Transverse colon (tissue), 4 donors: ENCODE measurements at places on chromosomes 4 and X. TPM values are rescaled to one million over a fixed set of nuclear protein-coding genes. Genes with fewer than 3 reads are reported as not detected.
A peak's percentile ranks its signal among the peaks of the same experiment; 100 is the strongest.

DNA sequence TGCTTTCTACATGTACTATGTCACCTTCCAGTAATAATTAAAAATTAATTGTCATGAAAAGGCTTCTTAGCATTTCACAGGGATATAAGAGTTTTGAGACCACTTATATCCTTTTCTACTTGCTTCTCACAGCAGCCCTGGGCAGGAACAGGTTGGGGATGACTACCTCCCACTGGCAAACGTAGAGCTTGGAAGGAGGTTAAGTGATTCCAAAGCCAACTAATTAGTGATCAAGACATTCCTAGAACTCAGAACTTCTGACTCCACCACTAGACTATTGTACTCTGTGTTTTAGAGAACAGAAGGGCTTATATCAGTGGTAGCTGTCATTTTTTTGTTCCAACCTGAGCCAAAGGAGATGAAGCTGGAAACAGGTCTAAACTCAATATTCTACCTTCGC is 364.5 kb upstream of the BOD1L1 start:
- DNase-seq, result no peak

DNA sequence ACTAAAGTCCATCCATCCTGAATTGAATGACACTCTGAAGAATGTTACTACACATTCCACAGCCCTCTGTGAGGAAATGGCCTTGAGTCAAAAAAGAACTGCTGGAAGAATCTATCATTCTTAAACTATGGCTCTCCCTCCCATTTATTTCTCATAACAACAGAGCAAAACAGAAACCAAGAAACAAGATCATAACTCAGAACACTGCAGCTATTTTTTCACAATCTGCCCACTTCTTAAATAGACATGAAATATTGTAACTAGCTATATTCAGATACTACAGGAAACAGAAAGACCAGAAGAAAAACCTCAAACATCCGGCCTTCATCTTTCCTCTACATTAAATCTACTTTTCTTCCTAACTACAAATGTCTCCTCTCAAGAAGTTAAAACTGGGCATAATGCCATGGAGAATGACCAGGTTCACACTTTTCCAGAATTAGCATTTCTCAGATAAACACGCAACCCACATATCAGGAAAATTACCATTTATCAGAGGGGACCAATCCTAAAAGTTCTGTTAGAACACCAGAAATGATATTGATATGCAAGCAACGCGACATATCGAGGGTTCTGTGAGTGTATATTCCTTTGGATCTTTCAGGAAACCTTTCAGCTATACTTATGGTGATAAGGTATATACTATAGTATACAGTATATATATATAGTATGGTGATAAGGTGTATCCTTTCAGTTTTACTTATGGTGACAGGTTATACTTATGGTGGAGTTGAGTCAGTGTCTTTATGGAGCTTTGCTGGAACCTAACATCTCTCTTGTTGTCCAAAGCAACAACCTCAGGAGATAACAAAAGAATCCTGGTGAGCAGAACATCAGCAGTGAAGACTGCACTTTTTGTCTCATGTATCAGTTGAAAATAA is 60.4 kb upstream of the IRF2 start:
- no peak for DNase-seq

DNA sequence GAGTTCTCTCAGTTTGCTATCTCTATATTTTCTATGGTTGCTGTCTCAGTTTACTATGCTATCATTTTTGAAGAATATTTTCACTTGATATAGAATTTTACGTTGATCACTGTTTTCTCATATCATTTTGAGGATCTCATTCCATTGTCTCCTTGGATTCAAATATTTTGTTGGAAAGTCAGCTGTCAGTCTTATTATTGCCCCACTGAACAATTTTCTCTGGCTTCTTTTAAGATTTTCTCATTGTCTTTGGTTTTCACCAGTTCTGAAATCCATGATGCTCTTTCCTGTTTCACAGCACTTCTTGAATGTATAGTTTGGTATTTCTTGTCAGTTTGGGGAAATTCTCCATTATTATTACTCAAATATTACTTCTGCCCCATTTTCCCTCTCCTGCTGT is 81.1 kb downstream of the ENPP6 start:
- DNase-seq, result no peak

DNA sequence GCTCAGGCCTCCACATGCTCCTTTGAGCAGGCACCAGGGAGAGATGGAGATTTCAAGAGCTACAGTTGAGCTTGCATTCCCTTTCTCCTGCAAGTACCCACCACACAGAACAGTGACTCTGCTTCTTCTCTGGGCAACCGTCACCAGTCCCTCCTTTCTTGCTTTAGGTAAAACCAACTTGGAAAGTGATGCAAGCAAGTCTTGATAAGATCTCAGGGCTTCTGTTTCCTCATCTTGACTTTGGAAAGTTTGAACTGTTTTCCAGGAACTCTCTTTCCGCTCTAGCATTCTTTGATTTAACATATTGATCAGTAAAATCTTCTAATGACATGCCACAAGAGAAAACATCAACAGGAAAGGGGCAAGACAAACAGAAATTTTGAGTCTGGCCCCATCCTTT is 73.7 kb downstream of the USP46 start:
- no peak for DNase-seq

GRCh38 chrX:103554687-103555424 is 30.5 kb upstream of the TCEAL4 start:
- peak; percentile 24 for DNase-seq

DNA sequence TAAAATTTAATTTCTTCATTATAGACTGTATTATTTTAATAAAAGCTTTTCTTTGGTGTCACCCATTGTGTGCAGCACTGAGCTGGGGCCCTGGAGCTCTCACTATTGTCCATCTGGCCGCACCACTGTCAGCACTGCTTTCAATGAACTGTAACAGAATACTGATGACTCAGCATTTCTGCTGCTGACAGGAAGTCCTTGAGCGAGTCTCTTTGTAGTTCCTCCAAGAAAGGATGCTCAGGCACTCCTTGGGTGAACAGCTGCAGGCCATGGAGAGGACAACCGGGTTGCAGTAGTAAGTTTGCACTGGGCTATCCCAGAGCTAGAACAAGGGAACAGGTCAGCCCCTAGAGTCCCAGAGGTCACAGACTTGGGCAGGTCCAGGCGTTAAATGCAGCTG is 81.6 kb downstream of the SORBS2 start:
- no peak for DNase-seq

- DNase-seq, result no peak
Measured at GRCh38 chrX:38036466-38036865, 30.1 kb downstream of the SYTL5 start.

DNA sequence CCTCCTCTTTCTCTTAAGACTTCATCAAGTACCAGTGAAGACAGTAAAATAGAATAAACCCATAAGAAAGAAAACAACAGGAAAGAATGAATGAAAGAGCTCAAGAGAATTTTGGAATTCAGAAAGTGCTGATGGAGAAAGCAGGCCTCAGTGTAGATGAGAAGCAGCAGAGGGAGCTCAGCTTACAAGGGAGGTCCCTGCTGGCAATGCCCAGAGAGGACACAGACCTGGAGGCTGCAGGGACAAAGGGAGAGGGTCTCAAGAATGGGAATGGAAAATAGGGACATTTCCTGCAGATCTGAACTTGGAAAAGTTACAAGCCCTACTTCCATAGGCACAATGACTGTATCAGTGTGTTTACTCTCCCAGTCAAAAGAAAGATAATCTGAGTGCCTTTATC is 64.5 kb upstream of the MAGEA10 start:
- no peak for DNase-seq

DNA sequence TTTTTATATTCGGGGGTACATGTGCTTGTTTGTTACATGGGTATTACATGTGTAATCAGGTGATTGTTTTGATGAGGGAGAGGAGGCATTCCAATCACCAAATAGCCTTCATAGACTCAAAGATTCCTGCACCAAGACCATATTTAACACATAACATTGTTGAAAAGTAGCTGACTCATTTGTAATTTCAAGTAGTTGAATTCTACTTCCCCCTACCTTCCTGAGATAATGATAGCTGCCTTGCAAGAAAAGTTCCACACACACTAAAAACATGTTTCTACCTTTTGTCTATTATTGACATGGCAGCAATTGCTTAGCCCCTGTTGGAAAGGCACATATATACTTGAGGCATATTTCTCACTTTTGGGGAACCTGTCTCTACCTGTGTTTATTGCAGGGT is 16.1 kb downstream of the PGAM4 start:
- DNase-seq, result no peak

- no peak for DNase-seq
Measured at GRCh38 chr4:40874901-40875300, 125.1 kb downstream of the NSUN7 start.

GRCh38 chrX:126485409-126485808 is 67.2 kb downstream of the DCAF12L1 start:
- no peak for DNase-seq

GRCh38 chr4:128725405-128726055 is 84.0 kb upstream of the JADE1 start:
- DNase-seq, result no peak

DNA sequence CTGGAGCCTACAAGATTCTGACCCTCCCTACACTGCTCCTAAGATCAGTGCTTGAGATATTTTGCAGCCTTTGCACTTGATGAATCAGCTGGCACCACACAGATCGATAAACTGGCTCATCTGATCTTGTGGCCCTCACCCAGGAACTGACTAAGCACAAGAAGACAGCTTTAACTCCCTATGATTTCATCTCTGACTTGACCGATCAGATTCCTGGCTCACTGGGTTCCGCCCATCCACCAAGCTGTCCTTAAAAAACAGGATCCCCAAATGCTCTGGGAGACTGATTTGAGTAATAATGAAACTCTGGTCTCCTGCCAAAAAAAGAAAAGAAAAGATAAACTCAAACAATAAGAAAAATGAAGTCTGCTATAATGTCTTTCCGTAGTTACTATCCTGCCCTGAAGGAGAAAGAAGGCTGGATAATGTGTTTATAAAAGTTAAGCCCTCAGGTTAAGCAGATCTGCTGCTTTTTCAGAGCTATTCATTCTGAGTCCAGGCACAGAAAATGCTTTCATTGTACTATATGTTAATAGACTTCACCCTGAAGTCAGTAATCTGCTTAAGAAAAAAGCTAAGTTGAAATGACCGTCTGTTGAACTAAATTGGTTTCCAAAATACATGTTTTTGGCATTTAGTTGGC is 795.2 kb downstream of the TRIML1 start:
- DNase-seq, result no peak

DNA sequence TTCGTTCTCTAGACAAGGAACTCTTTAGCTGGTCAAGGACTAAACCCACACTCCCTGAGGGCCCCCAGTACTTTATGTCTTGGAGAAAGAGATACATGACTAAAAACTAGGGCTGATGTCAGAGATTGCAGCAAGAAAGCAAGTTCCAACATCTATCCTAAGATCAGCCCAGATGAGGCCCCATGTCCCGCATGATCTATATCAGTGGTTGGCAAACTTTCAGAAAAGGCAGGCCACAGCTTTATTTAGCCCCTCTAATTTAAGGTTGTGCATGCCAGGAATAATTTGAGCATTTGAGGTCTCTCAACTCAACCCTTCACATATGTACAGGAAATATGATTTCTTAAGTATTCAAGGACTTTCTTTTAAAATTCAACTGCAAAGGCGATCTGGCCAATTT is 44.1 kb upstream of the FRMD7 start:
- DNase-seq, result no peak

DNA sequence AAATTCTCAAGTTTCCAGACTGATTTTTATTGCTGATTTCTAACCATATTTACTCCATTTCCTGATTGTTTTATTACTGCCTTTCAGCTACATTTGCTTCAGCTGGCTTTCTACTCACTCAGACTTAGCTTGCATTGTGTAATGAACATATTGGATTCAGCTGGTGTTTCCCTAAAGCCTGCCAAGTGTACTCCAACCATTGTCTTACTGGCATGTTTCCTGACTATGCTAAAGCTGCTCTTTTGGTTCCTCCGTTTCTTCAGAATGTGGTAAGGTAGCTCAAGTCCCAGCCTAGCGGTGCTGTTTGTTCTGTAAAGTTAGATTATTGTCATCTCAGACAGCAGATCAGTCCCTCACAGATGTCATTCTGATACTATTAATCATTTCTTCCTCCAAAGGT is 53.1 kb upstream of the GLRA2 start:
- DNase-seq, result no peak

GRCh38 chrX:25872786-25873185 is 265.4 kb upstream of the MAGEB18 start:
- DNase-seq, result no peak

GRCh38 chr4:47642985-47643760 is 158.1 kb downstream of the ATP10D start:
- DNase-seq, result no peak

DNA sequence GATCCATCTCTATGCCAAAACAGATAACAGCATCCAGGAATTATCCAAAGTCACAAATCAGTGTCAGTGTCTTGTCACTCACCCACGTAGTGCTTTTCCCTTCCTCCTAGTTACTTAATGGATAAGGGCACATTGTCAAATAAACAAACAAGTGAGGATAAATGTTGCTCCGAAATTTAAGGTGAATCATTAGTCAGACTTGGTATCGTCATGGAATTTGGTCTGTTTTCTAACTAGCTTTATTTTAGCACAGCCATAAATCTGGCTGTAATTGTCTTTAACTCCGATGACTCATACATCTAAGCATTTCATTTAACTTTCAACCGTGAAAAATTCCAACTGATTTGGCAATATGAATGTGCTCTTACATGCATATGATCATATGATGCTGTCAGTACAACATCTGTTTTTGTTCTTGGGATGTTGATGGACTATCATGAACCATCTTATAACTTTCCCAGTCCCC is 83.3 kb downstream of the SNCA start:
- DNase-seq, result no peak

DNA sequence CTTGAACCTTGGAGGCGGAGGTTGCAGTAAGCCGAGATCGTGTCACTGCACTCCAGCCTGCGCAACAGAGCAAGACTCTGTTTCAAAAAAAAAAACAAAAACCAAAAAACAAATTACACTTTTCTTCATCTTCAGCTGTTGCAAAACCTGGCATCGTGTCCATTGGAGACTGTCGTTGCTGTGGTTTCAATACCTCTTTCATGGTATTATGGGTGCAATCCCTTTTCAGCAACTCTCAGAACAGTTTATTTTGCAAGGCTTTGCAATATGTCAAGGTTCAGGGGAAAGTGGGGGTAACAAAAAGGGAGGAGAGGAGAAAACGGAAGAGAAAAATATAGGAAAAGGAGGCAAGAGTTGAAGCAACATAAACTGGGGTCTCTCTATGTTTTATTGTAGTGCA is 40.8 kb downstream of the ARSD start:
- no peak for DNase-seq

The RAB9B gene
- 2.6 TPM for total RNA-seq

The TRIM75 gene
- not detected for total RNA-seq

The ARSJ gene
- 2.2 TPM for total RNA-seq

The F8A2 gene
- not detected for total RNA-seq

The MAGEB1 gene
- not detected for total RNA-seq

The ZNF157 gene
- total RNA-seq, result 0.14 TPM

The SSX1 gene
- total RNA-seq, result not detected

The CCNA2 gene
- not detected for total RNA-seq

The TKTL2 gene
- total RNA-seq, result 0.14 TPM

The CYTL1 gene
- 1.8 TPM for total RNA-seq

The SYN1 gene
- total RNA-seq, result 0.41 TPM

The DDX53 gene
- not detected for total RNA-seq

The GPAT3 gene
- total RNA-seq, result 28.3 TPM

The CENPVL2 gene
- total RNA-seq, result not detected
